Activated naive CD8-positive, alpha-beta T cell treated with anti-CD3 and anti-CD28 coated beads, Interleukin-2, amount 10 ng/mL, durations not matched to agents 7 days and 5 days (primary cell): ENCODE measurements at places on chromosomes 4 and X. TPM values are rescaled to one million over a fixed set of nuclear protein-coding genes. Genes with fewer than 3 reads are reported as not detected.
A peak's percentile ranks its signal among the peaks of the same experiment; 100 is the strongest.

DNA sequence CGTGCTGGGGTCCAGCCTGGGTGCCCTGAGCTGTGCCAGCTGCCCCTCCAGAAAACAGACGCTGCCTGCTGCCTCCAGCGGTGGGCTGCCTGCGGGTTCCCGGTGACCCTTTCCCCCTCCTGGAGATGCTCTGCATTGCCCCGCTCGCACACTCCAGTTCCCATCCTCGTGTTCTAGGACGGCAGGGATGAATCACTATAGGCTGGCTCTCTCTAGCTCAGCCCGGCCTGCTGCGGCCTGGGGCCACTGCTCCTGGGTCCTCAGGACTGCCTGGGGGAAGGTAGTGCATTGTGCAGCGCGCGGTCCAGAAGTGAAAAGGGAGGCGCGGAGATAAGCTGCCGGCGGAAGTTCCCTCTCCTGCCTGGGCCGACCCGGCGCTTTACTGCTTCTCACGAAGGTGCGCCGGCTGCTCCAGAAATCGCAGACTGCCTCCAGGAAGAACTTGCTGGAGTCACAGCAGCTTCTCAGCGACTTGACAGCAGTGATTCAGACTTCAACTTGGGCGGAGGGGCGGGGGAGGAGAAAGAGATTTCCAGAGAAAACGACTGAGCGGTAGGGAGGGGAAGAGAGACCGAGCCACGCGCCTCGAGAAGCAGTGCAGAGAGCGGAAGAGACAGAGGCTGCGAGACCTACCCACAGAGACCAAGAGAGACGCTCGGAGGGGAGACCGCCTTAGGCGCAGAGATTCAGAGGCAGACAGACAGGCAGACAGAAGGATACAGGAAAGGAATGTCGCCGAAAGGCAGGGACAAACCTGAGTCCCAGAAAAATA lies 6.7 kb upstream of the MSX1 start:
- H3K36me3 ChIP-seq = peaks cover 2% of the 10 kb centered on the region
- peaks cover 65% of the 10 kb centered on the region for H3K27me3 ChIP-seq
- peaks cover 18% of the 10 kb centered on the region for H3K4me1 ChIP-seq

DNA sequence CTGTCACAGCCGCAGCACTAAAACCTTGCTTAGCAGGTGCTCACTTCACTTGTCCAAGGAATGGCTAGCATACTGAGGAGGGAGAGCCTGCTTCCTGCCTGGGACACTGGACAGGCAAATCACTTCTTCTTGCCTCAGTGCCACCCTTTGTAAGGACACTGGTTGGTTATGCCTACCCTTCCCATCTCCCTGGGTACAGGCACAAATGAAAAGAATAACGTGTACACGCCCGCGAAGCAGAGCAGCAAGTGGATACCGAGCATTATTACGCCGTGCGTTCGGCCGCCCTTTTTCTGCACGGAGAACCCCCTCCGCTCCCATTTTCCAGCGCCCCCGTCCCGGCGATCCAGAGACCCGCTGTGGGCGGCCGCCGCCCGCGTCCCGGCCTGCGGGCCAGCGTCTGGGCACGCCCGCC lies 338 bp upstream of the KLHL2 start:
- H3K36me3 ChIP-seq = peaks cover 19% of the 10 kb centered on the region
- peak overlapping the region; percentile 83 for H3K27ac ChIP-seq
- DNase-seq = no peak
- H3K4me3 ChIP-seq = peak overlapping the region; percentile 86
- H3K4me1 ChIP-seq = peaks cover 54% of the 10 kb centered on the region

DNA sequence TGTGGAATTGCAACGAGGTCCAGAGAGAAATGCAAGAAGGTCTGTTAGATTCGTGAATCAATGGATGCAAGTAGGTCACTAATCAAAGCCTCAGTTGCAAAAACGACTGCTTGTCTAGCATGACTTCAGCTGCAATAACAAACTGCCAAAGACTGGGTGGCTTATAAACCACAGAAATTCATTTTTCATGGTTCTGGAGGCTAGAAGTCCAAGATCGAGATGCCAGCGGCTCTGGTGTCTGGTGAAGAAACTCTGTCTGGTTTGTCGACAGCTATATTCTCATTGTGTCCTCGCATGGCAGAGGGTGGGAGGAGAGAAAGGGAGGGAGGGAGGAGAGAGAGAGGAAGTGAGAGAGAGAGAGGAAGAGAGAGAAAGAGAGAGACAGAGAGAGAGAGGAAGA lies 114.7 kb downstream of the MXRA5 start:
- no peaks in the 10 kb centered on the region for H3K36me3 ChIP-seq
- DNase-seq = no peak
- H3K4me1 ChIP-seq = no peaks in the 10 kb centered on the region
- H3K27me3 ChIP-seq = no peaks in the 10 kb centered on the region

- H3K4me3 ChIP-seq = no peak overlapping the region
- H3K27me3 ChIP-seq = no peaks in the 10 kb centered on the region
- DNase-seq = no peak
- no peaks in the 10 kb centered on the region for H3K4me1 ChIP-seq
These were observed 108.3 kb upstream of the TEX13A start for GRCh38 chrX:105328773-105329172.

GRCh38 chr4:138455097-138455496 lies 212.9 kb upstream of the SLC7A11 start:
- H3K27me3 ChIP-seq = no peaks in the 10 kb centered on the region
- no peak for DNase-seq
- H3K4me3 ChIP-seq = no peak overlapping the region
- H3K27ac ChIP-seq = no peak overlapping the region
- no peaks in the 10 kb centered on the region for H3K4me1 ChIP-seq

GRCh38 chrX:133709501-133709900 lies 275.9 kb downstream of the GPC3 start:
- no peak overlapping the region for H3K4me3 ChIP-seq
- H3K36me3 ChIP-seq = no peaks in the 10 kb centered on the region
- DNase-seq = no peak
- H3K4me1 ChIP-seq = no peaks in the 10 kb centered on the region

DNA sequence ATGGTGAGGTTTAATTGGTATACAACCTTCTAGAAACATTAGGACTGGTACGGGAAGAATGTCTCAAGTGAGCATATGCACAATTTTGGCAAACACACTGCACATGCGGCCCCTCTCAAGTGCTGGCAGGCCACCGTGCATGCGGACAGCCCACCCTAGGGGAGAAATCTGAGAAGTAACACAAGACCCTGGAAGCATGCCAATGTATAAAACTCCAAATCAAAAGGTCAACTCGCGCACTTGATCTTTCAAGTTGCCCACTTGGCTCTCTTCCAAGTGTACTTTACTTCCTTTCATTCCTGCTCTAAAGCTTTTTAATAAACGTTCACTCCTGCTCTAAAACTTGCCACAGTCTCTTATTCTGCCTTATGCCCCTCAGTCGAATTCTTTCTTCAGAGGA lies 488.3 kb downstream of the CFAP47 start:
- DNase-seq = no peak
- H3K4me3 ChIP-seq = no peak overlapping the region
- no peak overlapping the region for H3K27ac ChIP-seq
- H3K36me3 ChIP-seq = no peaks in the 10 kb centered on the region
- no peaks in the 10 kb centered on the region for H3K27me3 ChIP-seq

DNA sequence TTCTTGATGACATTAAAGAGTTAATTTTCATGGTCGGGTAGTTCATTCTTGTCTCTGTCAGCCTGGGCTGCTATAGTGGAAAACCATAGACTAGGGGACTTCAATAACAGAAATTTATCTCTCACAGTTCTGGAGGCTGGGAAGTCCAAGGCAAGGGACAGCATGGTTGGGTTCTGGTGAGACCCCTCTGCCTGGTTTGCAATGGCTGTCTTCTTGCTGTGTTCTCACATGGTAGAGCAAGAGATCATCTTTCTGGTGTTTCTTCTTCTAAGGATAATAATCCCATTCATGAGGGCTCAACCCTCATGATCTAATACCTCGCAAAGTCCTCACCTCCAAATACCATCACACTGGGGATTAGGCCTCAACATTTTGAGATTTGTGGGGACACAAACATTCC lies 50.1 kb downstream of the RHOH start:
- H3K4me3 ChIP-seq = peak overlapping the region; percentile 91
- H3K4me1 ChIP-seq = peaks cover 74% of the 10 kb centered on the region
- no peaks in the 10 kb centered on the region for H3K27me3 ChIP-seq
- peak; percentile 24 for DNase-seq

DNA sequence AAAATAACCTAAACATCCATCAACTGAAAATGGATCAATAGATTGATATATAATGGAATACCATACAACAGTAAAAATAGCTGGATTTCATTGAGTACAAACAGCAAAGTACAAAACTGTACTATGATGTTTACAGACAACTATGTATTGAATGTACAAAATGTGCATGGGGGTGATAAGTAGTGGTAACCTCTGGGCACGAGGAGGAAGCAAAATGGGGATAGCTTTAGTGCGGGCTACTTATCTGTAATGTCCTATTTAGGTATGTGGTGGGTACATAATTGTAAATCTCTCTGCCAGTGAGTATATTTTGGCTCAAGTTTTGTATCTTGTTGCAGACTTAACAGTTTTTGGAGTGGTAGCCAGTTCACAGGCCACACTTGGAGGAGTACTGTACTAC lies 123.6 kb downstream of the STAG2 start:
- H3K4me3 ChIP-seq = peak overlapping the region; percentile 8
- H3K27me3 ChIP-seq = no peaks in the 10 kb centered on the region
- peaks cover 23% of the 10 kb centered on the region for H3K4me1 ChIP-seq

- no peak for DNase-seq
- H3K4me3 ChIP-seq = peak overlapping the region; percentile 62
- peak overlapping the region; percentile 65 for H3K27ac ChIP-seq
- H3K4me1 ChIP-seq = peaks cover 33% of the 10 kb centered on the region
- H3K27me3 ChIP-seq = no peaks in the 10 kb centered on the region
These were observed 2.2 kb downstream of the TRMT44 start for GRCh38 chr4:8442596-8443358.

- H3K27me3 ChIP-seq = no peaks in the 10 kb centered on the region
- H3K36me3 ChIP-seq = peaks cover 38% of the 10 kb centered on the region
- no peak overlapping the region for H3K4me3 ChIP-seq
- DNase-seq = no peak
These were observed 10.6 kb downstream of the G3BP2 start for GRCh38 chr4:75662626-75663025.

DNA sequence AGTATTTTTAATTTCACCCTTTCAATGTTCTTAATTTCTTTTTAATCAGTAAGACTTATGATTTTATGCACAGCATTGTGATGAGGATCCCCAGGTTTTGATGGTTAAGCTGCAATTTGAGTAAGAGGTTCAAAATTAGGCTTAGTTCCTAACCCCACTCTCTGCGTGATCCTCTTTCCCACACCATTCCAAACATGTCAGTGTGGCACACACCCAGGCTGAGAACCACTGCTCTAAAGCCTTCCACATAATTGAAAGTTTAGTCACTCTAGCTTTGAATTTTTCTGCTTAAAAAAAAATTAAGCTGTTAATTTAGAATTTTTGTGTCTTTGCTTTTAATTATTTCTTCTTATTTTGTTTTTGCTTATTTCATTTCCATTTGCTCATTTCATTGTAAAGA lies 68.8 kb upstream of the SLC7A11 start:
- no peak overlapping the region for H3K27ac ChIP-seq
- DNase-seq = no peak
- H3K27me3 ChIP-seq = no peaks in the 10 kb centered on the region
- no peak overlapping the region for H3K4me3 ChIP-seq

DNA sequence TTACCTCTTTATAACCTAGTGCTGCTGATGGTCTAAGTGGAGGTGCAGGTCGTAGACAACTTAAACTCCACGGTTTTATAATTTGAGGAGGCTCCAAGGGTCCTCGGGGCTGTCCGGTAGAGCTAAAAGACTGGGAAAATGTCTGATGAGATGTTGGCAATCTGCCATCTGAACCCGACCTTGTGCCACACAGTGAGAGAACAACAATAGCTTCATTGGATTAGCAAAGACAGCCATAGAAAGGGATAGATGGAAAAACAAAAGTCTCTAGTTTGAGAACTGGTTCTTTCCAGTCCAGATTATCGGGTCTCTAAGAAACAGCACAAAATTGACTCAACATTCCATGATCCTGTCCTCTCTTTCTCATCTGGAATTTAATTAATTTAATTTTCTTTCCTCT lies 31.6 kb downstream of the CD40LG start:
- no peak overlapping the region for H3K4me3 ChIP-seq
- H3K36me3 ChIP-seq = peaks cover 36% of the 10 kb centered on the region
- no peak for DNase-seq
- H3K27me3 ChIP-seq = no peaks in the 10 kb centered on the region
- peaks cover 13% of the 10 kb centered on the region for H3K4me1 ChIP-seq
- H3K27ac ChIP-seq = peak overlapping the region; percentile 19

GRCh38 chr4:27928761-27929540 lies 1068.3 kb downstream of the STIM2 start:
- H3K27ac ChIP-seq = no peak overlapping the region
- no peaks in the 10 kb centered on the region for H3K4me1 ChIP-seq
- H3K4me3 ChIP-seq = no peak overlapping the region
- no peak for DNase-seq

DNA sequence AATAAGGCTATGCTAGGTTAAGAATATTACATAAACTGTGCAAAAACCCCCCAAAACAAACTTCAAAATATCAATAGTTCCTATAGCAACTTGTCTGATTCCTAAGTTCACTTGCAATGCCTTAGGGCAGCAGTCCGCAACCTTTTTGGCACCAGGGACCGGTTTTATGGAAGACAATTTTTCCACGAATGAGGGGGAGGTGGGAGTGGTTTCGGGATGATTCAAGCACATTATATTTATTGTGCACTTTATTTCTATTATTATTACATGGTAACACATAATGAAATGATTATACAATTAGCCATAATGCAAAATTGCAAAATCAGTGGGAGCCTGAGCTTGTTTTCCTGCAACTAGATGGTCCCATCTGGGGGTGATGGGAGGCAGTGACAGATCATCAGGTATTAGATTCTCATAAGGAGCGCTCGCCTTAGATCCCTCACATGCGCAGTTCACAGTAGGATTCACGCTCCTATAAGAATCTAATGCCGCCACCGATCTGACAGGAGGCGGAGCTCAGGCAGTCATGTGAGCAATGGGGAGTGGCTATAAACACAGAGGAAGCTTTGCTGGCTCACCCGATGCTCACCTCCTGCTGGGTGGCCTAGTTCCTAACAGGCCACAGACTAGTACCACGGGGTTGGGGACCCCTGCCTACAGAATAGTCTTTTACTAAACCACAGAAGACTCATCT lies 39.7 kb downstream of the ACOX3 start:
- DNase-seq = no peak
- no peak overlapping the region for H3K4me3 ChIP-seq
- H3K27ac ChIP-seq = no peak overlapping the region
- no peaks in the 10 kb centered on the region for H3K4me1 ChIP-seq

DNA sequence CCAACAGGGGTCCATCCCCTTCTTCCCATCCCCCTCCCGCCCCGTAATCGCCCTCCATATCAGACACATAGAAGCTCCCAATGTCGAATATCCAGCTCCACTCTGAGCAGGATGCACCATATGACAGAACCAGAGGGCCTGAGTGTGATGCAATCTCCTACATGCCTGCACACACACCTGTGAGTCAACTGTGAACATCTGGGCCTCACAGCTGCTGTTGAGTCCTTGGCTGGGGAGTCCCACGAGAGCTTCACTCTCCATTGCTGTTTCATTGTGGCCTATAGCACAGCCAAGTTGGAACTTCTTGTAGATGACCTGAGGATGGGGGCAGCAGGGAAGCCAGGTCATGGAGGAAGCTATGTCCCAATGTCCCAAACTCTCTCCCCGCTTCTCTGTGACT lies 8.2 kb downstream of the SLC38A5 start:
- no peak overlapping the region for H3K27ac ChIP-seq
- no peak for DNase-seq
- peaks cover 21% of the 10 kb centered on the region for H3K4me1 ChIP-seq
- H3K36me3 ChIP-seq = peaks cover 37% of the 10 kb centered on the region
- H3K4me3 ChIP-seq = no peak overlapping the region

CLTRN gene
- total RNA-seq = not detected

TCEAL2 gene
- 0.31 TPM for total RNA-seq

DDIT4L gene
- total RNA-seq = 0.19 TPM

CACNA1F gene
- 2.2 TPM for total RNA-seq

MAGEB3 gene
- not detected for total RNA-seq

STARD8 gene
- total RNA-seq = 0.86 TPM

TMEM255A gene
- total RNA-seq = 0.34 TPM
